RPMI7951 (cell line): ENCODE measurements at places on chromosomes 6 and 20.

- DNase-seq = no peak
Measured at GRCh38 chr6:159693894-159694545, 979 bp upstream of the SOD2 start.

- DNase-seq = no peak
Measured at GRCh38 chr6:36079601-36080000, 50.7 kb upstream of the MAPK13 start.

DNA sequence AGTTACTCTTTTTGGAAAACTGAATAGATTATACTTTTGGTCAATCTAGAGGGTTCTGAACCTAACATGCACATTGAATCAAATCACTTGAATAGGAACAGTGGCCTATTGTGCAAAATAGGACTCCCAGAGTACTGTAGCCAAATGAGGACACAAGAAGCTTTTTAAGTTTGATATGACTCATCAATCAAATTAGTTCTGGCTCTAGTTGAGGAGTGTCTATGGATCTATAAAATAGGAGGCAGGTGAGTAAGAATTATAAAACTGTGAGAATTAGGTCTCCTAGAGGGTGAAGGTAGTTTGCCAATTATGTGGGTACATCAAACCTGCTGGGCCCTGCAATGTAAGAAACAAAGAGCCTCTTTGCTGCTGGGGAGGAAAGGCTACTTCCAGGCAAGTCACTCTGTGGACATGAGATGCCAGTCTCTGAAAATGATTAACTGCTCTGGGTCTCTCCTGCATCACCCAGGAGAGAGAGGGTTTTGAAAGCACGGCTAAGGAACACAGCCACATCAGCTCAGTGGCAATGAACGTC is 112.3 kb downstream of the RCAN2 start:
- peak; percentile 3 for DNase-seq

DNA sequence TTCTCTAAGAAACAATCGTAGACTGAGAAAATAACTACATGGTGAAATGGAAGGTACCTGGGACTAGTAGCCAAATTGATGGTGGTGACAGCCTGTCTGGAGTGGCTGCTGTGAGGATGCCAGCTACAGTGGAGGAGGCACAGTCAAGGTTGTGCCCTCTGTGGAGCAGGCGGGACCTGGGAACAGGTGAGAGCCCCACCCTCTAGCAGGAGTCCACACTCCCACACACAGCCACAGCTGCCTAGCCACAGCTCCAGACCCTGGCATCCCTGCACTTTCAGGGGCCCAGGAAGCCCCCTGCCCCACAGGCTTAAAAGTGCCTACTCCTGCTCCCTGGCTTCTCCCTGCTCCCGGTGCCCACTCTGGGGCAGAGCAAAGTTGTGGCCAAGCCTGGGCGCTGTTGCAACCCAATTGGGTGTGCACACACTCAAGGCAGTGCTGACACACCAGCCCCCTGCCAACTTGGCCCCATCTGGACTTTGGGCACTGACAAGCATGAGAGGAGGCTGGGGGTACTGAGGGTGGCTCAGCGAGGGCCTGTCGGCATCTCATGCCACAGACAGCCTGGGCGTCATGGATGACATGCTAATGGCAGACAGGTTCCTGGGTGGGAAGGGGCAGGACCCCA is 548.7 kb downstream of the TBC1D32 start:
- no peak for DNase-seq

- peak; percentile 74 for DNase-seq
Measured at GRCh38 chr20:51412333-51412871, 130.1 kb downstream of the NFATC2 start.

DNA sequence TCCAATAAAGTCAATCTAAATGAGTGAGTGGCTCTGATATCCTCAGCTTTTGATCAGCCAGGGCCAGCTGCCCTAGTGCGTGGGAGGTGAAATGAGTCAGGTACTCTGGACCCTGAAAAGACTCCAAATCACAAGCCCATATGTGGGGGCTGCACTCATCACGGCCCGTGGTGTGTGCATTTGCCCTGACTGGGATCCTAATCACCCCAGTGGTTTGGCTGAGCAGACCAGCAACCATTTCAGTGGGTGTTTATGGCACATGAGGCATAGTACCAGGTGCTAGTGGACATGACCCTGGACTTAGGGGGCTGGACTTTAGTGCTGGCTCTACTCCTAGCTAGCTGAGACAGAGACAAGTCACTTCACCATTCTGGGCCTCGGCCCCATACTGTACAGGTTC is 39.4 kb downstream of the SCML4 start:
- DNase-seq = peak; percentile 37

- DNase-seq = no peak
Measured at GRCh38 chr6:107504270-107505026, 14.5 kb downstream of the SOBP start.

DNA sequence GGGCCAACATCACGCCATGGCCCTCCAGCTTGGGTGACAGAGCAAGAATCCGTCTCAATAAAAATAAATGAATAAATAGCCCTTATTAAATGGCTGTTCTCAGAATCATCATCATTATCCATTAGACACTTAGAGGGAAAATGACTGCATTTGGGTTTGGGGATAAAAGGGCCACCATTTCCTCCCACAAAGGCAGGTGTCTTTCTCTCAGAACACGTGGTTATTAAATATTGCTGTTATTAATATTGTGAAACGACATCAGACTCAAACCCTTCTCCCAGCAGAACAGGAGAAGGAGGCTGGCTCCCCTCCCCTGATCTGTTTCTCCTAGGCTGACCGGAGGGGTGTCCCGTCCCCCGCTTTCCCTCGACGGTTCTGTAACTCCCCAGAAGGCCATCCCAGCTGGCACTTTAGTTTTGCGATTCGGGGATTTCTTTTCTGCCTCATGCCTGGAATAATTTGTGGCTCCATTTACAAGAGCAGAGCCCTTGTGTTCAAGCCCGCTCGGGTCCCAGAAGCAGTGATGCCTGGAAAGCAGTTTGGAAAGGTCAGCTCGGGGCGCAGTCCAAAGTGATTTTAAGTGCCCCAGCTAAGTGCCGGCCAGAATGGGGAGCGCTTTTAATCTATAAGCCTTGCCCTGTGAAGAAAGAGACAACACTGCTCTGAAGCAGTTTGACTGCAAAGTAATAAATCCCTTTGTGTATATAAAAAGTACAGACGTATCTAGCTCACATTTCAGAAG is 41.9 kb downstream of the EYA2 start:
- DNase-seq = no peak

DNA sequence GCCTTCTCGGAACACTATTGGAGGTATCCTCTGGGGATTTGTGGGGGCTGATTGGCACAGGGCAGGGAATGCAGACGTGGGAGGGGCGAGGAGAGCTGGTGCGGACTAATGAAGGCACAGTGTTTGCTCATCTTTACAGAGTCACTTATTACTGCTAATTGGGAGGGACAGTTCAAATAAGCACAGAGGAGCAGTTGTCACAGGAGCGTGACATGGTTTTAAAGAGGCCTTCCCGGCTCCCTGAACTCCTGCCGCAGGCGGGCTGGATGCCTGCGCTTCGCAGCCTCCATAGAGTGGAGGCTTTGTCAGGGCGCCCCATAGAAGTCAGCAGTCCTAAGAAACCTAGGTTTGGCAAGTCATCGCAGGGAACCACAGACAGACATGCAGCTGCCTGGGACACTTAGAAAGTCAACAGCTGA is 149.6 kb downstream of the LINC00237 start:
- DNase-seq = peak; percentile 57

GRCh38 chr6:73157870-73158269 is 67.4 kb downstream of the KHDC1L start:
- DNase-seq = no peak

DNA sequence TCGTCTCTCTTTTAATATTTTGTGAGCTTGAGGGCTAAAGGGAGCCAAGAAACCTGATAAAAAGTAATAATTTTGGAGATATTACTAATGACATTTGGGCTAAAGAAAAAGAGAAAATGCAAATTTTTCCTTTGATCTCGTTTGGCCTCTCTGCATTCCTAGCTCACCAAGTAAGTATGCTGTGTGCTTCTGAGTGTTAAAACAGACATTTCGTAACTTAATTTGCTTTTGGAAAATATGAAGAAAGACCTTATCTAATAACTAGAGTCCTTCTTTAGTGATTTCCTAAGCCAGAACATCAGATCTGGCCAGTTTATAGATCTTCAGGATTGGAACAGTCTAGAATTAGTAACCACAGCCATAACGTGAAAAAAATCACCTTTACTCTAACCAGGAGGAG is 872.9 kb upstream of the SLC35B3 start:
- DNase-seq = no peak

- DNase-seq = no peak
Measured at GRCh38 chr6:15761045-15761502, 98.2 kb upstream of the DTNBP1 start.

GRCh38 chr20:62363920-62364851 is 2.9 kb downstream of the LAMA5 start:
- peak; percentile 64 for DNase-seq

- peak; percentile 59 for DNase-seq
Measured at GRCh38 chr6:157952861-157953351, 28.8 kb upstream of the SYNJ2 start.

GRCh38 chr6:36111526-36111925 is 18.8 kb upstream of the MAPK13 start:
- no peak for DNase-seq

DNA sequence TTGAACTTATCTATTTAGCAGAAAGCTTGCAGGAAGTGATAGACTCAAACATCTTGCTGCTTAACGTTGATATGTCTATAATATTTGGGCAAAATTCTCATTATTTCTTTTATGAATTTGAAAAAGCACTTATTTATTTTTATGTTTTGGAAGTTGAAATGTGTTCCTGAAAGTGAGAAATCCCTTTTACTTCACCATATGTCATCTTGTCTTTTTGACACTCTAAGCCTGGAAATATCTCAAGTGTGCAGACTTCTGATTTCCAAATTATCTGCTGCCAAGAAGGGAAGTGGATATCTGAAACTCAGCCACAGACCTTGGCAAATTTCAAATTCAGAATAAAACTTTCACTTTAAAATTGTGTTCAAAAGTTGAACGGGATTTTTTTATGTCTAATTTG is 368.7 kb upstream of the MANEA start:
- DNase-seq = no peak
